Hepatic stellate cell (primary cell): ENCODE measurements at places on chromosomes 16 and 17.

DNA sequence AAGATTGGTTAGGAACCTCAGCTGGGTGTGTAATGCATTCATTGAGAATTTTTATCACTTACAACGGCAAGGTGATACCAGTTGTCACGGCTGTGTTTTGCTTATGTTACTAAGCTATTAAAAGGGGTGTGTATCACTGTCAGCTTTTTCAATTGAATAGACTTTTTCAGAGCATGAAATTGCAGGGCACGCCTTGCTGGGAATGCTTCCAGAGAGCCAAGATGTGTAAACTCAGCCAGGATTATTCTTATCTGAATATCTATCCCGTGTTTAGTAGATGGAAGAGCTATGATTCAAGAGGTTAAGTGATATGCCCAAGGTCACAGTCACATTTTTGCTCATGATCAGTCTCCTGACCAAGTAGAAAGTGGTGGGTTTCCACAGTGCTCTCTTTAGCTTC is 6.6 kb upstream of the TEKT3 start:
- no peak for DNase-seq

- peak; percentile 96 for DNase-seq
Measured at GRCh38 chr16:48123104-48123788, 32.5 kb downstream of the ABCC12 start.

- DNase-seq, result no peak
Measured at GRCh38 chr17:46190763-46191162, 2.5 kb downstream of the KANSL1 start.

GRCh38 chr16:3819746-3820724 is 60.5 kb downstream of the CREBBP start:
- DNase-seq, result peak; percentile 86

- no peak for DNase-seq
Measured at GRCh38 chr17:75684924-75685323, 17.8 kb downstream of the SAP30BP start.

DNA sequence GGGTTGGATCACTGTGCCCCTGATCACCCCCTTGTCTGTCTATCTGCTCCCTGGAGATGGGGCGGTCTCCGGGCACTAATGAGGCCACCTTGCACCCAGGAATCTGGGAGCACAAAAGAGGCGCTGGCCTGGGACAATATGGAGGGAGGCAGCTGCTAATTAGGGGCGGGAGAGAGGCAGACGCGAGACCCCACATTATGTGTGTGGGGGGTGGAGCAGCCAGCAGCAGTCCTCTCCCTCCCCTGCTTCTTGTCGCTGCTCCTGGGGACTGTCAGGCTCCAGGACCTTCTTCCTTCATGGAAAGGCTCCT is 324 bp upstream of the HCRT start:
- DNase-seq, result no peak

DNA sequence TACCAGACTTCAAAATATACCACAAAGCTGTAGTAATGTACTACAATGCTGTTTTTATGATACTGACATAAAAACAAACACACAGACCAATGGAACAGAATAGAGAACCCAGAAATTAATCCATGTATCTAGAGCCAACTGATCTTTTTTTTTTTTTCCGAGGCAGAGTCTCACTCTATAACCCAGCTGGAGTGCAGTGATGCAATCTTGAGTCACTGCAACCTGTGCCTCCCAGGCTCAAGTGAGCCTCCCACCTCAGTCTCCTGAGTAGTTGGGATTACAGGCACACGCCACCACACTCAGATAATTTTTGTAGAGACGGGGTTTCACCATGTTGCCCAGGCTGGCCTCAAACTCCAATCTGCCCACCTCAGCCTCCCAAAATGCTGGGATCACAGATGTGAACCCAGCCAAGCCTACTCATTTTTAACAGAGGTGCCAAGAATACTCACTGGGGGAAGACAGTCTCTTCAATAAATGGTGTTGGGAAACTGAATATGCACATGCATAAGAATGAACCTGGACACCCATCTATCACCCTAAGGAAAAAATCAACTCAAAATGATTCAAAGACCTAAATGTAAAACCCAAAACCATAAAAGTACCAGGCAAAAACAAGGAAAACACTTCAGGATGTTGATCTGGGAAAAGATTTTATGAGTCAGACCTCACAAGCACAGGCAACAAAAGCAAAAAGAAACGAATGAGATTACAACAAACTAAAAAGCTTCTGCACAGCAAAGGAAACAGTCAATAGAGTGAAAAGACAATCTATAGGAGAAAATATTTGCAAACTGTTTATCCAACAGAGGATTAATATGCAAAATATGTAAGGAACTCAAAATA is 63.1 kb downstream of the STX8 start:
- DNase-seq, result no peak

GRCh38 chr17:73452009-73452408 is 140.2 kb upstream of the CDC42EP4 start:
- DNase-seq, result no peak

DNA sequence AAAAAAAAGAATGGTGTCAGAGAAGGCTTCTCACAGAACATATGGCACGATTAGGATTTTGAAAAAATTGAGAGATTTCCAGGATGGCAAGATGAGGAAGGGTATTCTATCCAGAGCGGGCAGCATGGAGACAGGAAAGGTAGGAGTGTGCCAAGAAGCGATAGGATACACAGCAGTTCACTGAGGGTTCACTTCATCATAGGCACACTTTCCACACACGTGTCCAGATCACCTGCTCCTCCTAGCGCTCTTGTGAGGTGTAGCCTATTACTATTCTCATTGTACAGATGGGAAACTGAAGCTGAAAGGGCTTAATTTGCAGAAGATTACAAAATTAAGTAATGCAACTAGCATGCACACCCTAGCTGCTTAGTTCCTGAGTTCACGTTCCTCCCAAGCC is 6.2 kb upstream of the ELAC2 start:
- DNase-seq, result no peak

DNA sequence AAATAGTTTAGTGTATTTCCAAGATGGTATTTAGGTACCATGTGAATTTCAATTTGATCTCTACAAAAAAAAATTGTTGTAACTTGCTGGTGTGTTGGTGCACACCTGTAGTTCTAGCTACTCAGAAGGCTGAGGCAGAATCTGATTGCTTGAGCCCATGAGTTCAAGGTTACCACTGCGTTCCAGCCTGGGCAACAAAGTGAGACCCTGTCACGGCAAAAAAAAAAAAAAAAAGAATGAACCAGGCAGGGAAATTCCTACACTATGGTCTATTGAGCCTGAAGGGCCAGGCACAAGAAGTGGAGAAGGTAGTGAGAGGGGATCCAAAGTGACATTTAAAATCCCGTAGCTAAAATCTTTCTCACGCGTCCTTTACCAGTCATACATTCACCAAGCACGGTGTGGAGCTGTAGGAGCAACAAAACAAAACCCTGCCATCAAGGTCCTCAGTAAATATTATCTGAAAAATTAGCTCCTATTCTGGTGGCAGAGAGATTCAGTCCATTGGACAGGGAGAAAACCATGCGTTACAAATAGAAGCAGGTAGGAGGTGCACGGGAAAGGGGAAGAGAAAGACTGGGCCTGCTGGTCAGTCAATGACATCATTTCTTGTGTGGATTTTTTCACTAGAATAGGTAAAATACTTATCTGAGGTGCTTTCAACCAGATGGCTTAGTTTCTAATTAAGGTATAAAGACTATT is 27.3 kb downstream of the TXNDC11 start:
- DNase-seq, result no peak

DNA sequence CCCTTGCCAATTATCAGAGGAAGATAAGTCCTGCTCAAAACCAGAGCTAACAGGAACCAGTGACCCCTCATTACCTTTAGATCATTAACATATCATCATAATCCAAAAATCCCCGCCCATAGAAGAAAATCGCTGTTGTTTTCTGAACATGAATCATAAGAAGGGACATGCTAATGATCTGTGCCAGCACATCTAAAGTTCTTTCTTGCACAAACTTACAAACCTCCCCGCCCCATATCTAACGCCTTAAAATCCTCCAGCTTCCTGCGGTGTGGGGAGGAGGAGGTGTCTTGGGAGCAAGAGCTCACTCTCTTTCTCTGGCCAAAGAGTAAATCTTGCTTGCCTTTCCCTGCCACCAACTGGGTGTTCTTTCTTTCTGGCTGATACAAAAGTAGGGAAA is 78.3 kb downstream of the IRX3 start:
- DNase-seq, result no peak

DNA sequence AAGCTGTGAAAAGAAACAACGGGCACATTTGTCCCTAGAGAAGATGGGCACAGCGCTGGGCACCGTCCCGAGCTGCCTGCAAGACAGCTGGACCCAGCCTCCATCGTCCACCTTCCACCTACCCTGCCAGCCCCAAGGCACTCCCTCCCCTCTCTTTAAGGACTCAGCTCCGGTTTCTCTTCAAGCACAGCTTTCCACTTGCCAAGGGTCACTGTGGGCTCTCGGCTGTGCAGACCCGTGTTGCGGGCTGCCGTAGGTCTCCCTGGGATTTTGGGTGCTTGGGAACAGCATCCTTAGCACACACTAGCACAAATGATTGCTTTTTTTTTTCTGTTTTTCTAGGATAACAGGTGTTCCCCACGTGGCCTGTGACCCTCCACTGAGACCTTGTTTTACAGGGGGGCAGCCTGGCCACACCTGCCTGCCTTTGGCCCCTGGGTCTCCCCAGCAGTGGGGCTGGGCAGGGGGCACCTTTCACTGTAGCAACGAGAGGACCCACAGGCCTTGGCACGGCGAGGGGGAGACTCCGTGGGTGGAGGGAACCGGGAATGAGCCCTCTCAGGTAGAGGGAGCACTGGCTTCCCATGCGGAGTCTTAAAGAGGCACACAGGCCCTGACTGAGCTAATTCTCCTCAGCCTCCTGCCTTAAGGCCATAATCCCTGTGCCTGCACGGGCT is 1.4 kb downstream of the CHMP6 start:
- DNase-seq, result no peak

DNA sequence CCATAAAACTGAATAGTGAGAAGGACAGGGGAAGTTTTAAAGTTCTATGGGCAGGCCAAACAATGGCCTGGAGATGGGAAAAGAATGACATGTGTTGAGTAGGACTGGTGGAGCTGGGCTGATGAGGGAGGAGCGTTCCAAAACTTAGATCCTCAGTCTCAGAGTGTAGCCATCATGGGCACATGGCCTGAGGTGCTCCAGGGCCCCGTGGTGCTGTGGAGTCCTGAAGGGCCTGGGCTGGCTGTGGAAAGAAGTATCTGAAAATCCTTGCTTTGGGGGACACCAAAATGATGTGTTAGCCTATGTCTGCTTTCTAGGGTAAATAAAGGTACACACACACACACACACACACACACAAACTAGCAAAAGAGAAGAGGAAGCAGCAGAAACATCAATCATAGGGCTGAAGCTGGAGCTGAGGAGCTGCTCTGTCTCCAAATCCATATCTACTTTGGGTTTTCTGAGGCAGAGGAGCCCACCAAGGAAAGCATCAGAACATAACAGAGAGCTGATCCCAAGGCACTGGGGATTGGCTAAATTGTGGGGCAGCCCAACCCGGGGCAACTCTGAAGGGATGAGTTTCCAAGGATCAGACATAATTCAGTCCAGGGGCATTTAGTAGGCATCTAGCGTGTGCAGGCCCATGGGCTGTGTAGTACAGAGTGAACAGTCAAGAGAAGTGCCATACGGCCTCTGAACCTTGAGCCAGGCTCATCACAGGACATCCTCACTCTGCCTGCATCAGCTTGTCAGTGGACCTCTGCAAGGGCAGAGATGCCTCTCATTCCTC is 85.2 kb downstream of the C16orf78 start:
- no peak for DNase-seq

DNA sequence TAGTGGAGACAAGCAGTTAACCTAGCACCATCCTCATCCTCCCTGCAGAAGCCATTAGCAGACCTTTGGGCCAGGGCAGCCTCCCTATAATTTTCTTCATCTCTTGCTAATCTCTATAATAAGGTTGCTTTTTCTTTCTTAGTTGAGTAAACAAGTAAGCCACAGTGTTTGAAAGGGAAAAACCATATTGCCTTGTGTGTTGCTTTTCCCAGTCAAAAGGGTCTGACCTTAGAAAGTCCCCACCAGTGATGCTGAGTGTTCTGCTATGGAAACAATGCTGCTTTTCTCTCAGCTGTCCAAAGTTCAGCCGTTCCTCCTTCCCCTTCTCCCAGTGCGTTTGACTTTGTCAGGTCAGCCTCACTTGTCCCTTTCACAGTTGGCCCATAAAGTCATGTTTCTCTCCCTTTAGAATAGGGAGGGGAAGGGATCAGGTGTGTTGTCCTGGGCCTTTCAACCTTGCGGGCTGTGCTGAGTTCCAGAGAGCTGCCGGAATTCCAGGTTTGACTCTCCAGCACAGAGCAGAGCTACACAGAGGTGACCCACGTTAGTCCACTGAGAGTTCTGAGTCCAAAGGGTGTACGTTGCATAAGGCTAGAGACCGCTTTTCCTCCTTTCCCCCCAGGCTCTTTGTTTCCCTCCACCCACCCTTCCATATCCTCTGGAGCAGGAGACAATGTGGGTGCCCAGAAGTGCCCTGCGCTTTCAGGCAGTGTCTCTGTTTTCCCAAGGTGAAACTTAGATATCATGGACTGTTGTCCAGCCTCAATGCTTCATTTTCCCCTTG is 15.9 kb upstream of the CLEC18C start:
- DNase-seq, result peak; percentile 7

DNA sequence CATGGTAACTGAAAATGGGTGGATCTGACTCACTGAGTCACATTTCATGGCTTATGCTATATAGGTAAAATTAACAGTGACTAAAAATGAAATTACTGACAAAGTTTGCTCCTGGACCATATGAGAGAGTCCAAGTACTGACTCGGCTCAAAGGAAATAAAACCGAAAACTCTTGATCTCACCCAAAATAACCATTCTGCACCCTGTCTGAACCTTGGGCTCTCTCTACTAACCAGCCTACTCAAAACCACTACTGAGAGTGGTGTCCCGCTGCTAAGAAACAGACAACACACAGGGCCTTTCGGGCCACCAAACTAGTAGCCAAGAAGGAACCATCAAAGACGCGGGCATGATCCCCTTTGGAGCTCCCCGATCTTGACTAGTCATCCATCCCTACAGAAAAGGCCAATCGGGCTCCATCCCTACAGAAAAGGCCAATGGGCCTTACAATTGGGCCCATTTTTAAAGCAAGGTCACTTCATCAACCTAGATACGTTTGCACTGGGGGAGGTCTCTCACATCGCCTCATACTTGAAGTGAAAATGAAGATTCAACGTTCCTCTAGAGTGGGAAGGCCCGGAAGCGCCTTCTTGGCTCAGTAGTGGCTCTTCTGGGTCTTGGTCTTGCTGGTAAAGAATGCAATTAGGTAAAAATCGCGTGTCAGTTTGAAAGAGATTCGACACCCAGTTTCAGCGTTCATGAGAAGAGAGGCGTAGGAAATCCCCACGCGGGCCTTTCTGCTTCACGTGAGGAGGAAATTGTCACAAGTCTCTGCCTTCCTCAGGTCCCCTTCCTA is 720 bp upstream of the ZPBP2 start:
- no peak for DNase-seq

DNA sequence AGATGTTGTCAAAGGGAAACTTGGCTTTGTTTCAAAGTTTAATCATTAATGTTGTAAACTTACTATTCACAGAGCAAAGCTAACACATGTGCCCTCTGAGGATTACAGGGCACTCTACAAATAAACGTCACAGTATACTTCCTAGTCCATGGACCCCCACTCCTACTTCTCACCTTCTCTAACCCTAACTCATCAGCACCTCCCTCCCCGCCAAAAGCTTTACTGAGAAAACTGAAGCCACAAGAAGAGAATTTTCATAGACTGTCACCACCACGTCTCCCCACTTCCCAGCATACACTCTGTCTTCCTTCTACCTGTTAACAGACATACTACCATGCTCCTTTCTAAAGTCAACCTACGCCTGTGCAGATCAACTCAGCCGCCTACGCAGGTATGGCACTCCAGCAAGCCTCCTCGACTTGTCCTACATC is 29.0 kb downstream of the HELZ start:
- no peak for DNase-seq

- peak; percentile 49 for DNase-seq
Measured at GRCh38 chr17:41392278-41392677, 5.1 kb downstream of the KRT31 start.

GRCh38 chr17:2397247-2398171 is 3.4 kb downstream of the MNT start:
- DNase-seq, result no peak
